ENCODE measurements at places on chromosomes 16 and 17.

DNA sequence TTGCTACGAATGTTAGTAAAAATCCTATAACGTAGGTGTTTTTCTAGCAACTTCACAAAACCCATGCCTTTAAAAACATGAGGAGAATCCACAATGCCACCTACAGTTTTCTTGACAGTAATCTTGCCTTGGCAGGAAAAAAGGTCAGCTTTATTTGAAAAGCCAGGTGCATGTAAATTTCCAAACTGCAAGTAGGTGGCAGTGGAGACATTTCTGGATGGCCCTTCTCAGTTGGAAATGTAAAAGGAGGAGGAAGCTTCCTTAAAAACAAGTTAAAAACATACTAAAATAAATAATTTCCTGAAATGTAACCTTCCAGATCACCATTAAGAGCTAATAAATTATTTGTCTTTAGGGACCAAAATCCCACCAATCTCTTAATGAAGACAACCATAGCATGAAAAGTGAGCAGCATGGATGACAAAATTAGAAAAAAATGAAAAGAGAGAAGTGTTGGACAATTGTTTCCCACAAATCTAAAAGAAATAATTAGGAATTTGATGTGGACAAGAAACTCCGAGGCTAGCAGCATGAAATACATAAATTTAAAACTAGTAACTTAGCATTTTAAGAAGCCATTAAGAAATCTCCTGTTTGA is 152.2 kb downstream of the SNX11 start:
- peak; percentile 71 for DNase-seq

- peak; percentile 90 for DNase-seq
Measured at GRCh38 chr17:58487589-58488427, at the start of gene HSF5. HSF5 (minus strand) TSS chr17:58488408; CDS start chr17:58488274, 134 bp downstream.

DNA sequence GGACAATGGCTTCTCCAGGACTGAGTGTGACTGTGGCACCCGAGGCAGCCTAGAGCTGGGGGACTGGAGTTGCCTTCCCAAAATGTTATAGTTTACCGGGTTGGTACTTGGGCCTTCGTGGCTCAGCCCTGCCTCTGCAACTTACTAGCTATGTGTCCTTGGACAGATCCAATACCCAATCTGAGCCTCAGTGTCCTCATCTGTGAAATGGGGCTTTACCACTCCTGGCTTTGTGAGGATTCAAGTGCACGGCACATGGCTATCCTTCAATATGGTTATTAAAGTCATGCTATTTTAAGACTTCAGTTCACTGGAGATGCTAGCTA is 9.6 kb downstream of the IRX5 start:
- DNase-seq = no peak

DNA sequence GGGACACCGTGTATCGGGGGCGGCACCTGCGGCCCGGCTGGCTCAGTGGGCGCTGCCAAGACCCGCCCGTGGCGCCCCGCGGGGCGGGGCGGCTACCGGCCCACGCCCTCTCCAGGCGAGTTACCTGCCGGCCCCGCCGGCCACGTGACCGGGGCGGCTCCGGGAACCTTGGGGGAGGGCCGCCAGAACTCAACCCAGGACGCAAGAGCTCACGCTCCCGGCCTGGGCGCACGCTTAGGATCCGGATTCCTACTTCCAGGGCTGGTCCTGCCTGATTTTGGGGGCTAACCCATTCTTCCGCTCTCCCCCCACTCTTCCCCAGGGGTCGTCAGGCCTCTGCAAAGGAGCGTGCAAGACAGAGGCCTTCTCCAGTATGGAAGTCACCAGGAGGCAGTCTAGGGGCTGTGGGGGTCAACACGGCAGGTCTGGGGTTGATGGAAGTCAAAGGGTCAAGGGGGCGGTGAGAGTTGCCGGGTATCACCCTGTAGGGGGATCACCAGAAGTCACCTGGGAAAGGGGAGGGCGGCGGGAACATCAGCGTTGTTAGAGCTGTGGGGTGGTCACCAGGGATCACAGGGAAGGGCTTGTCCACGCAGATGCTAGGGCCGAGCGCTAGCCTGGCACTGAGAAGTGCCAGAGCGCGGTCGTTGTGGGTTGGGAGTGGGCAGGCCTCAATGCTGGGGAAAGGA is 354 bp upstream of the ESRP2 start:
- DNase-seq = peak; percentile 93

Data from endodermal cell (in vitro differentiated cells).